ENCODE measurements at places on chromosomes 12 and 14.

- no peak for DNase-seq
Observed at GRCh38 chr12:42481368-42481767, 108.2 kb downstream of the PRICKLE1 start.

- peak; percentile 49 for DNase-seq
Observed at GRCh38 chr12:91565246-91565645, 382.6 kb upstream of the DCN start.

DNA sequence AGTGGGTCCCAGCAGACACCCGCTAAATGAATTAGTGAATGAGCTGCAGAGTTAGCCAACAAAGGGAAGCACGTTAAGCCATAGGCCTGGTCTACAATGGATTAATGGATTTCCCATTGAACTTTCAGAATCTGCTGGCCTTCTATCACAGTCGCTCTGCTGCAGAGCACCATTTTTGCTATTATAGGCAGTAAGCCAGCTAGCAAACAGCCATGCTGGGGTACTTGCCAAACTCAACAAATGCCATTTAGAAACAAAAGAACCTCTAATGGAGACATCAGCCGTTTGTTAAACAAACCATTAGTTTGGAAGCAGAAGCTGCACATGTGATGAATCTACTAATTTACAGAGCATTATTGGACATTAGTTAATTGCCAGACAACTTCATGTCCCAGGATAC, 181.1 kb upstream of the STXBP6 start:
- DNase-seq = no peak

- no peak for DNase-seq
Observed at GRCh38 chr12:111407377-111408115, 1.8 kb downstream of the SH2B3 start.

DNA sequence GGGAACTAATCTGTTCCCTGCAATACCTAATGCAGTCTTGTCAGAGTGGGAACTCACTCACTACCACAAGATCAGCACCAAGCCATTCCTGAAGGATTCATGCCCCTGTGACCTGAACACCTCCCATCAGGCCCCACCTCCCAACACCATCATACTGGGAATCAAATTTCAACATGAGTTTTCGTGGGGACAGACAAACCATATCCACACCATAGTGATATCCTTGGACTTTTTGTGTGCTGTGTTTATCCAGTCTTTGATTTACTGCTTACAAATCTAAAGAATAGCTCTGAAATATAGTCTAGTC, 243.5 kb downstream of the FBXL14 start:
- DNase-seq = no peak

- DNase-seq = peak; percentile 78
Observed at GRCh38 chr12:3770891-3771290, 18.0 kb upstream of the CRACR2A start.

- DNase-seq = peak; percentile 75
Observed at GRCh38 chr12:105384916-105385535, 54.5 kb downstream of the C12orf75 start.

Measured in fibroblast of skin of right biceps (primary cell).